ENCODE measurements at places on chromosomes 16 and 17.

DNA sequence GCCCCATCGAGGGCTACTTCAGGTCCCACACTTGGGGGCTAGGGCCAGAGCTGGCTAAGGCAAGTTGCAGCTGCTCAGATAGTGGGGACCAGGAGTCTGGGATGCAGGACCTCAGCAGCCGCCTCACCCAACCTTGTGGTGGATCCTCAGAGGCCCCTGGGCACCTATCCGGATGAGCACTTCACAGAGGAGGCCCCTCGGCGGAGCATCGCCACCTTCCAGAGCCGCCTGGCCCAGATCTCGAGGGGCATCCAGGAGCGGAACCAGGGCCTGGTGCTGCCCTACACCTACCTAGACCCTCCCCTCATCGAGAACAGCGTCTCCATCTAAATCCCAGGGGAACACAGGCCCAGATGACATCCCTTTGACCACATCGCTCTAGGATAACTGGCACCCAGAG is 9.4 kb downstream of the ALOX15B start:
- DNase-seq: no peak

DNA sequence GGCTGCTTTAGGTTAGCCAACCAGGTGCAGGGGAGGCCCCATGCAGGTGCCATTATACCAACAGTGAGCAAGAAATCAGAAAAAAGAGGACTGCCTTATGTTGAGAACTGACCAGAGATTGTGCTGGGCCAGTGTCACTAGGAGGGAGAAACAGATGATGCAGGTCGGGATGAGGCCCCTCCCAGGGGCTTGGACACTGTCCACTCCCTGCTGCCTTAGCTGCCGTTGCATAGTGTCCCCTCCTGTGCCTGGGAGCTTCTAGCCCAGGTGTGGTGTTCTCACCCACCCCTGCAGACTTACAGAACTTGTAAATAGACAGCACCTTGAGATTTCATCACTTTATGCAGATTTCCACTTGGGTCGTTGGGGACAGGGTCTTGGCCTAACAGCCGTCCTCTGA is 36.7 kb downstream of the PLD6 start:
- no peak for DNase-seq

- no peak for DNase-seq
Observed at GRCh38 chr17:9432134-9432885, 143.3 kb downstream of the STX8 start.

DNA sequence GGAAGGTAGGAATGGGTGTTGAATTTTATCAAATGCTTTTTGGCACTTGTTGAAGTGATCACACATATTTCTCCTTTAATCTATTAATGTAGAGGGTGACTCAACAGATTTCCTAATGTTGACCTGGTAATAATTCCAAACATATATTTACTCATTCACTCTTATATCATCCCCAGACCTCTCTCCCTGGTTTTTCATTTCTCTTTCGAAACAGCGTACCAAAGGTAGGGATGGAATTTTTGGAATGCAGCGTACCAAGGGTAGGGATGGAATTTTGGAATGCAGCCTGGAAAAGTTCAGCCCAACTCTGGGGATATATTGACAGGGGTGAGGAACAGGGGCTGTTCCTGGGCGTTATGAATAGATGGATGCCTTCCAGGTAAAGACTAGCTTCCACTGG is 7.3 kb downstream of the KIF18B start:
- DNase-seq: no peak

DNA sequence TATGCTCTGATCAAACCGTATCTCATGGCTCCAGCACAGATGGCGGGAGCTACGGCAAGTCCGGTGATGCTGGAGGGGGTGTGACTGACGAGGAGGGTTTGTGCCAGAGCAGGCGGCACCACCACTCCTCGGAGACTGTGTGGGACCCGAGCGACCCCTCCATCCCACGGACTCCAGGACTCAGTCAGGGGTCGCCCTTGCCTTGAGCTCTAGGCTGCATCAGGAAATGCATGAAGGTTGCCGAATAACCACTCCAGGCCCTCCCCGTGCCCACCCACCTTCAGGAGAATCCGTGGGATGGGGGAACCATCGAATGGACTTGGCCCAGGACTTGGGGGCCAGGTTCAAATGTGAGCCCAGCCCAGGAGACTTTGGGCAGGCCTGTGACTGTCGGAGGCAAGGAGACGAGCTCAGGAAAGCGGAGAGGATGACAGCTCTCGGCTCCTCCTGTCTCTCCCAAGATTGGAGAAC is 60.2 kb upstream of the ZNF469 start:
- no peak for DNase-seq
